Kidney capillary endothelial cell (primary cell): ENCODE measurements at places on chromosomes 6 and 20.

GRCh38 chr6:11315743-11316437, 83.4 kb upstream of the NEDD9 start:
- peak; percentile 90 for DNase-seq

GRCh38 chr6:123193298-123193697, 197.3 kb downstream of the CLVS2 start:
- DNase-seq, result no peak

GRCh38 chr6:143611580-143611979, 66.2 kb upstream of the PHACTR2 start:
- DNase-seq, result no peak

- DNase-seq, result no peak
These were observed 15.9 kb upstream of the TENT5A start for GRCh38 chr6:81768150-81768942.

DNA sequence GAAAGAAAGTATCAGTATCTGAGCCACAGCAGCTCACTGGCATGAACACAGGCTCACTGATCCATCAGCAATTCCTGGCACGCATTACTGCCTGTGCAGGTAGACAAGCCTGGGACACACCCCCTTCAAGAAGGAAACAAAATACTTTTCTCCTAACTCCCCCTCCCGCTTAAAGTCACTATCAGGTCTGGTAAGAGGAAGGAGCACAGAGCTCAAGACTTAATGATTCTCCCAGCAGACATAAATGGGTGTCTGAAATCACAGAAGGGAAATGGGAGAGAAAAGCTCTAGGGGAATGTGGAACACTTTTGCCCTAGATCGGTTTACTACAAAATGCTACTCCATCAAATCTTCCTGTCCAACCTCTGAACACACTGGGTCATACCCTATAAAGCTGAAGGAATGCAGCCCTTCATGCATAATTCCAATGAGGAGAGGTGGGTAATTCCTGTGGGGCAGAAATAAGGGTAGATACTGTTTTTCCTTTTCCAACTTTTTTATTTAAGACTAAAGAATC, at the start of gene ADGRF1:
TSS of gene ADGRF1 (minus strand) at position 58 of the 517 bp plus-strand sequence. CDS start 13,271 bp downstream, outside the sequence.
- no peak for DNase-seq

DNA sequence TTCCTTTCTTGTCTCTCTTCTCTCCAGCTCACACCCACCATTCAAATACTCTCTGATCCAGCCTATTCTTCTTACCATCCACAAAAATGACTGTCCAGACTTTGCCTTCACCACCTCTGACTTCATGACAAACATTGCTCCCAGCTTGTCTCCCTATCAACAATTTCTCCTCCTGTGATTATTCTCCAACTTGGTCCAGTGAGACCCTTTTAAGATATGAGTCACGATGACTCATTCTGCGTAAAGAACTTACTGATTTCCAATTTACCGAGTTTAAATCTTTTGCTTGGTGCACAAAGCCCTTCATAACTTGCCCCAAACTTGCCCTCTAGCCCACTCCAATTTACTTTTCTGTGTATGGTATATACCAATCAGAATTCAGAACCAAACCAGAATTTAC, 833.2 kb downstream of the MAFB start:
- DNase-seq, result no peak

DNA sequence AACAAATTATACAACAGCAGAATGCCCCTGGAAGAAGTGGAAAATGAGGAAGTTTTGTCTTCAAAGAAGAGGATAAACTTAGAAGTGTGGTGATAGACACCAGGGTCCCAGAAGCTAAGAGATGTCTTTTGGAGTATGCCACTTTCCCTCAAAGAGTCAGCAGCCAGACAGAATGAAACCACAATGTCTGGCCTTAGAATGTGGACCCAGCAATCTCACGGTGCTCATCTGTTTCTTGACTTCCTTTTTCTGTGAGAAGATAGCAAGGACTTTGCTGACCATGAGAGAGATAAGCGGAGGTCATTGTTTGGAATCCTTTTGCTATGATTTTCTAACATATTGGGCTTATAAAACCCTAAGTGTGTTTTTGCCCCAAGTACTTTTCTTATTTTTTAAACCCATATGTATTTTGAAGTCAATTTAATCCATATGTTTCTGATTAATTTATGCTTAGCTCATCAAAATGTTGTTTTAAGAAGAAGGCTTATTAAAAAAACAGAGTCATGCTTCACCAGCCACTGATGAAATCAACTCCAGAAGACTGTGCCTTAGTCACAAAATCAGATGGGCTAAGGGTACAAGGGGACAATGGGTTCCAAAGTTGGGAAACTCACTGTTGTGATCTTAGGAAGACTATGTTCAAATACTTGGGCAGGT, 451.2 kb upstream of the JAG1 start:
- DNase-seq, result no peak

- DNase-seq, result no peak
These were observed 71.3 kb upstream of the TINAG start for GRCh38 chr6:54236984-54237383.

GRCh38 chr6:52074155-52074554, 13.3 kb downstream of the PKHD1 start:
- no peak for DNase-seq

DNA sequence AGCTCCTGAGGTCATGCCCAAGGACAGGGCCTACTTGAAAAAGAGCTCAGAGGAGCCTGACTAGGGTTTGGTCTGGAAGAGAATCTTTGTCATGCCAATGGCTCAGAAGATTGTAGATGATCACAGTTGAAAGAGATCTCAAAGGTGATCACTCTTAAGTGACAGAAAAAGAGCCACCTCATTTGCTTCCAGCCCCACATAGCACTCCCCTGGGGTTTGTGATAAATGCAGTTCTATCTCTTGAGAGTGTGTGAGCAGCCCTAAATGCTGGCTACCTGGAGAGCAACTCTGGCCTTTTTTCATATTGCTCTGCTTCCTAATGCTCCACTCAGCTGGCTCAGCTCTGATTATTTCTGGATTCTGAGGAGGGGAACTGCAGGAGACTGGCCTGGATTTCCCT, 39.3 kb downstream of the KLHL32 start:
- DNase-seq, result no peak

- DNase-seq, result no peak
These were observed 382.6 kb downstream of the SMOC2 start for GRCh38 chr6:168823397-168824212.
